ENCODE measurements at places on chromosomes 6 and 20.

DNA sequence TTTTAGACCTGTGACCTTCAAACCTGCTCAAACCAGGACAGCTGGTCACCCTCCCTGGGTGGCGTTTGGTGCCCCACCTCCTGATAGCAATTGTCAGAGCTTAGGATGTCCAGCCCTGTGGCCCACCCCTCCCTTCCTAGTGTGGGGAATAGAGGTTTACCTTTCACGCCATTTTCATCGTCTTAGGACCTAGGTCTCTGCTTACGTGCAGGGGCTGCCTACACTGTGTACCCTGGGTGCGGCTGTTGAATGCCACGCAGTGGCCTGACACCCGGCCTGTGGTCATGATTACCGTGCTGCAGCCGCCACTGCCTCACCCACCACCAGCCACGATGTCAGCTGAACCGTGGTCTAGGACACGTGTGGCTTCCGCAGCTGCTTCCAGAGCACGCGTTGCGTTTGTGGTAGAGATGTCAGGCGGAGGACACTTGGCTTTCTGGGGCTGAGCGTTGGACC is 157.3 kb downstream of the DTNBP1 start:
- no peak for DNase-seq

DNA sequence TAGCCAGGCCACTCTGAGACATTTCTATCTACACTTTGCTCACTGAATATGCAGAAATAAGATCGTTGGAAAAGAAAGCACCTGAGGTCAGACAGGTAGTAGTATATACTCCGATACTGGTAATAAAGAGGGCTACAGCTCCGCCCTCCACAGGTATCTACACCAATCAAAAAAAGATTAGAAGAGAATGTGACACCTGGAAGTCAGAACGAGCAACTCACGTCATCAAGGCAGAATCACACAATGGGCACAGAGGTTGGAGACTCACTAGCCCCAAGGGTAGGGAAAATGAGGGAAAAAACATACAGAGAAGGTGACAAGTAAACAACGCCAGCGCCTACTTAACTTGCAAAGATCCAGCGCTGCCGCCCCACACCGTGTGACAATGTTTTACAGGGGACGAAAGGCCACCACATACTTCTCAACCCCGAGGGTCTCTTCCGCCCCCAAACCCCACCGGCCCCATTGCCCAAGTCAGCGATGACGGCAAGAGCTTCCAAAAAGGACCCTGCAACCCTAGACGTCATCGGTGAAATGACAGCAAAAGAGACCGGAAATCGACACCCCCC is 653 bp downstream of the LMBRD1 start:
- no peak for DNase-seq

DNA sequence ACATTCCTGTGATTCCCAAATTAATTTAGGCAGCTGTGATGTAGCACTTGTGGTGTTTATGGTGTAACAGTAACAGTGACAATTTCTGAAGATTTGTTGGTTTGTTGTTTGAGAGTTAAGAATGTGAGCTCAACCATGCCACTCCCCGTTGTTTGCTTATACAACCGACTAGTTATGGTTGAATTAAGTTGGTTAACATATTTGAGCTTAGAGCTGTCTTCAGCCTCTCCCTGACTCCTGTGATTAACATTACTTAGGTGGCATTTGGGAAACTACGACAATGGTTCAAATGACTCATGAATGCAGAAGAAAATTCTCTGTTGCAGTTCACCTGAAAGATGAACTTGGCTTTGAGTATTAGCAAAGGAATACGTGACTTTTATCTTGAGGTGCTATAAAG is 35.9 kb upstream of the PRL start:
- no peak for DNase-seq

DNA sequence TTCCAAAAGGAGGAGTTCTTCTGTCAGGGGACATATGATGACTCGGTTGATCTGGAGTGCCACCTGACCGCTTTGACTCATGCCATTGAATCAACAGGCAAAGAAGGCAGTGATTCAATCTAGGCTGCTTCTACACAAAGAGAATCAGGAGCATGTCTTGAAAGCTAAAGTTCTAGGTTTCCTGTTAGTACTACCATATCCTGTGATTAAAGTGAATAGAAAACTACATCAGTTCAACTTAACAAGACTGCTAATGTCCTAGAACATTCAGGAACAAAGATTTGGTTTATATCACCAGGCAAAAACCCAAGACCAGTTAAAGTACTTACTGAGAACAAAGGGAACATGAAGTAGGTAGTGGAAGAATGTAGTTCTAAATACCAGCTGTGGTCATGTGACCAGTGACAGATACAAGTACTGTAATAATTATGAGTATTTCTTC is 216.8 kb upstream of the SGK1 start:
- no peak for DNase-seq

GRCh38 chr20:64140061-64140931 is 24.0 kb upstream of the MYT1 start:
- DNase-seq: no peak

DNA sequence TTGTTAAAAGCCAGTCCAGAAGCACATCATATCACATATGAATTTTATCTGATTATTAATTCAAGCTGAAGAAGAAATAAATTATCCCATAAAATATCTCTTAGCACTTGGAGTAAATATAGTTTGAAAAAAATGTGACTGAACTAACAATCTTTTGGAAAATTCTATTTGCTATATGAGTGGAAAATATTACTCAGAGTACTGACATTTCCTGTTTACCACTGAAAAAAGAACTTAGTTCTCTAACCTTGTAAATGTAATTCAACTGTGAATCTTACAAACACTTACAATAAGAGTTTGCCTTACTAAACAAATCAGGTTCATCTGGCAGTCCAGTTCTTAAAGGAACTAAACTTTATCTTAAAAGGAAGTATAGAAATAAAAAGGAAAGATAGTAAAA is 44.2 kb downstream of the MOXD1 start:
- no peak for DNase-seq
